ENCODE measurements at places on chromosomes 4 and X. TPM values are rescaled to one million over a fixed set of nuclear protein-coding genes. Genes with fewer than 3 reads are reported as not detected.

GRCh38 chrX:24475480-24475879 is 10.4 kb downstream of the PDK3 start:
- no peak for DNase-seq

DNA sequence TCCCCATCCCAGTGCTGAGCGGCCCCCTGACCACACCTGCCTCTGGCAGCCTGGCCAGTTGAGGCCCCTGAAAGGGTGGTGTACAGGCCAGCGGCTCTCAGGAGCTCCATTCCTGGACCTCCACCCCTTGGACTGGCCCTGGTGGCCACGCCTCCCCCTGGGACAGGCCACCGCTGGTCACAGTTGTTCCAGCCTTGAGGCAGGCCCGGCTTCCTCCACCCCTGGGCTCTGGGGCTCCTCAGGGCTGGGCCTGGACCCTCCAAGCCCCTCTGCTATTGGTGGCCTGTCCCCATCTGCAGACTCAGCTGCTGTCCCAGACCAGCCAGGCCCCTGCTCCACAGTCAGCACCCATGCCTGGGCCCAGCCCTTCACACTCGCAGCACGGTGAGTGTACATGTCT is 93.2 kb upstream of the NKX1-1 start:
- DNase-seq = no peak

DNA sequence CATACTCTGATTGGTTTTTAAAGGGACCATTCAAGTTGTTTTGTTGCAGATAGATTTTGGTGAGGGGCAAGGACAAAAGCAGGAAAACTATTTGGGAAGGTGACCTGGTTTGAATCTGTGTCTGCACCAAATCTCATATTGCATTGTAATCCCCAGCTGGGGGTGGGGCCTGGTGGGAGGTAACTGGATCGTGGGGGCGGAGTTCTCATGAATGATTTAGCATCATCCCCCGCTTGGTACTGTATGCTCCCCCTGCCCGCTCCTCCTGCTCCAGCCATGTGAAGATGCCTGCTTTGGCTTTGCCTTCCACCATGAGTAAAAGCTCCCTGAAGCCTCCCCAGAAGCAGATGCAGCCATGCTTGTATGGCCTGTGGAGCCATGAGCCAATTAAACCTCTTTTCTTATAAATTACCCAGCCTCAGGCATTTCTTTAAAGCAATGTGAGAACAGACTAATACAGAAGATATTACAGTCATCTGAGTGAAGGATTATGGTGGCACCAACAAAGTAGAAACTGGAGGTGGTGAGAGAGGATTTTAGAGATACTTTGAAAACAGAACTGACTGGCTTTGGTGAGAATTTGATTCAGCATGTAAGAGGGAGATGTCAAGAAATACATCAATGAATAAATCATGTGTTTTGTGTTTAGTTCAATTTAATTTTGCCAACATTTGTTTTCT is 14.4 kb downstream of the IL21 start:
- DNase-seq = no peak

GRCh38 chr4:121138039-121138825 is 25.9 kb downstream of the TNIP3 start:
- no peak for DNase-seq

GRCh38 chr4:4677556-4678522 is 136.0 kb upstream of the STX18 start:
- DNase-seq = no peak

DNA sequence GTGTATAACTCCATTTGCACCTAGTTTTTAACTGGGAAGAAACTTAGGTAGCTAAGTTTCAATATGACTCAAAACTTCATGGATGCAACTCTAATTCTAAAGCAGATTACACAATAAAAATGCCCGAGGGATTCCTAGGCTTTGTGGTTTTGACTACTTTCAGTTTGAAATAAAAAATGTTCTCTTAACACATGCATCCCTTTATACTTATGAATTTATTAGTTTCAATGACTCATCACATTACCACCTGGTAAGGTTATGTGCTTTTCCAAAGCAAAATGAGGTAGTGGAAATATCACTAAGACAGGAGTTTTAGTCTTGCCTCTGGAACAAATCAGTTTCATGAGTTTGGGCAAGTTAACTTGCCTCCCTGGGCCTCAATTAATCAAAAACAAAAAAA is 125.5 kb downstream of the OPHN1 start:
- DNase-seq = peak; percentile 93

GRCh38 chr4:9988363-9988749 is 32.9 kb downstream of the SLC2A9 start:
- DNase-seq = no peak

DNA sequence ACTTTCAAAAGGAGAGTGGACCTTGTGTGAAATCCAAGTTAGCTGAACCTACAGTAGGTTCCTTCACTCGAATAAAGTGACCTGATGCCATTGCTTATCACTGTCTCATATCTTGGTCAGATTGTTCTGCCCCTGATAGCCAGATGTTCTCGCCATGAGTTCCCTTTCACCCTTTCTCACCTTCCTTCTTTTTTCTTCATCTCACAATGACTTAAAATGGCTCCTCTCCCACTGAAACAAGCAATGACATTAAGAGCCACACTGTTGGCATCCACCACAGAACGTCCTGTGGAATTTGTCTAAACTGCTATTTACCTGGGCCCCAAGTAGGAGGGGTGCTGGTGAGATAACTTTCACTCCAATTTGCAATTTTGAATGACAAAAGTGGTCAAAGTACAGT is 227.6 kb upstream of the PPP1R2C start:
- no peak for DNase-seq

DNA sequence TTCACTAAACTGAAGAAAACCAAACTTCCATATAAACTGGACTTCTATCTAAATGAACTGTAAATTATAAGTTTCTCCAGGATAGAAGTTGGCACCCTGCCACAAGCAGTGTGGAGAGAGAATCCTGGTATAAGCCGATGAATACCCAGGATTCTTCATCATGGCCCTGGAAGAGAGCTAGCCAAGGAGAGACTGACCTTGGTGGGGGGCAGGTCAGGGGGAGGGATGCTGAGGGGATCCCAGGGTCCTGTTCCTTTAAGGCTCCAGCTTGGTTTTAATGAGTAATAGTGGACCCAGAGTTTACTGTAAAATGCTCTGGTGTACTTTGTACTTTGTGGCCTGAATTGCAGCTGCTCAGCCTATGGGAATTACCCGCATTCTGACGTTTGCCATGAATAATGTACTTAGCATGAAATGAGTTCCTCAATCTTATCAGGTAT is 16.9 kb downstream of the RASSF6 start:
- peak; percentile 25 for DNase-seq

DNA sequence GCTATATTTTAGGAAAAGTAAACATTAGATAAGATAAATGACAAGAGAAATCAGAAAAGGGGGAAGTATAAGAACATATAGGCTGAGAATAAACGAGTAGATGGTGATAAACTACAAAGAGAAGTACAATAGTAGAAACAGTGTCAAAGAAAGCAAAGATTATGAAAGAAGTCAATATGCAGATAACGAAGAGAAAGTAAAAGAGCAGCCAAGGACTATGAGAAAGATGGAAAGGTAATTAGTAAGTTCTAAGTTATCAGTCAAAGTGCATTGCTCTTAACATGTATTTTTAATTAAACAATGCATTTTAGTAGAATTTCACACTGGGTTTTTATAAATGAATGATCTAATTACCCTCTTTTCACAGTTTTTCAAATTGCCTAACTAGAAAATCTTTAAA is 1801.3 kb upstream of the PCDH10 start:
- no peak for DNase-seq

DNA sequence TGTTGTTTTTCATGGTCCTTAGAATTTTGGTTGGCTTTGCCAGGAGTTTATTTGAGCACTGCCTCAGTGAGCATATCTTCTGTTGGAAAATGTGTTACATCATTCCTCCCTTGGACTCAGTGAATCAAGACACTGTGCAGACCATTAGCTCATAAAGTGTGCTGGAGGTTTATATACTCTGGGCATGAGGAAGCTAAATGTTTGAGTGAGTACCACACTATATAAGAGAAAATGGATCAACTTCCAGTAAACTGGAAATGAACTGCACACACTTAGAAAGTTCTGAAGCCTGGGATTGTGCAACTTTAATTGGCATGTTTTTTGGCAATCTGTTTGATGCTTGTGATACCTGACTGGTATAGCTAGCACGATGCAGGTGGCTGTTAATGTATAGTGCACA is 75.9 kb downstream of the LIMCH1 start:
- DNase-seq = no peak

GRCh38 chrX:129632443-129632842 is 22.3 kb downstream of the APLN start:
- DNase-seq = no peak

DNA sequence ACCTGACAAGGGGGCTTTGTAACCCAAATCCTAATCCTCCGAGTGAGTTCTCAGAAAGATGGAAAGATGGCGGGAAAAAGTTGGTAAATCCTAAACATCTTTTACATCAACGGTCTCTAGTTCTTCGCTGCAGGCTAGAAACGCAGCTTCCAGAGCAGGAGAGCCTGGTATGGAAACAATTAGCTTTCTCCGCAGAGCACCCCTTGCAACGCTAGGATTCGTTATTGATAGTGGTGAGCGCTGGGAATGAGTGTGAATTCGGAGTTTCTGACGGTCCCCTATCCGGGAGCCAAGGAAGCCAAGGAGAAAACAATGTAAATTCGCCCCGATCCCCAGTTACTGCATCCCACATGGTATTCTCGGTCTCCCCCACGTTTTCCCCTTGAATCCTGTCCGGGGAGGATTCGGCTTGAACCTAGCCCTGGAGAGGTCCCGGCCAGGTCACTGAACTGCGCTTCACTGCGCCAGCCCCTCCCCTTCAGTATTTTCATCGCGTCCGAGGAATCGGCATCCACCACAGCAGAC is 4.7 kb upstream of the NEUROG2 start:
- DNase-seq = no peak

GRCh38 chr4:73914071-73914470 is 44.9 kb downstream of the CXCL1 start:
- DNase-seq = no peak

DNA sequence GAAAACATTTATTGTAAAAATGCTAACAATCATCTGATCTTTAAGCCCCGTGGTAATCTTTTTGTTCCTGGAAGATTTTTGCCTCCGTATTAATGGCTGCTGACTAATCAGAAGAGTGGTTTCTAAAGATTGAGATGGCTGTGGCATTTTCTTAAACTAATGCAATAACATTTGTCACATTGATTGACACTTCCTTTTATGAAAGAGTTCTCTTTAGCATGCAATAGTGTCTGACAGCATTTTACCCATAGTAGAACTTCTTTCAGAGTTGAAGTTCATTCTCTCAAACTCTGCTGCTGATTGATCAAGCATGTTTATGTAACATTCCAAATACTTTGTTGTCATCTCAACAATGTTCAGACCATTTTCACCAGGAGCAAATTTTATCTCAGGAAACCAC is 26.8 kb upstream of the UGT2B4 start:
- no peak for DNase-seq

DNA sequence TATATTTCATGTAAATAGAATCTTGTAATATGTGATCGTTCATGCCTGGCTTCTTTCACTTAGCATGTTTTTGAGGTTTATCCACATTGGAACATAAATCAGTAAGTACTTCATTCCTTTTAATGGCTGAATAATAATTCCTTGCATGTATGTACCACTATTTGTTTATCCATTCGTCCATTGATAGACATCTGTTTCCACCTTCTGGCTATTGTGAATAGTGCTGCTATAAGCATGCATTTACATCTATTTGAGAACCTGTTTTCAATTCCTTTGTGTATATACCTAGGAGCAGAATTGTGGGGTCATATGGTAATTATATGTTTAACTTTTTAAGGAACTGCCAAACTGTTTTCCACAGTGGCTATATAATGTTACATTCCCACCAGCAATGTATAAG is 356.7 kb upstream of the DIPK2B start:
- peak; percentile 25 for DNase-seq

GRCh38 chrX:74292808-74293123 is 11.2 kb upstream of the ZCCHC13 start:
- DNase-seq = no peak

DNA sequence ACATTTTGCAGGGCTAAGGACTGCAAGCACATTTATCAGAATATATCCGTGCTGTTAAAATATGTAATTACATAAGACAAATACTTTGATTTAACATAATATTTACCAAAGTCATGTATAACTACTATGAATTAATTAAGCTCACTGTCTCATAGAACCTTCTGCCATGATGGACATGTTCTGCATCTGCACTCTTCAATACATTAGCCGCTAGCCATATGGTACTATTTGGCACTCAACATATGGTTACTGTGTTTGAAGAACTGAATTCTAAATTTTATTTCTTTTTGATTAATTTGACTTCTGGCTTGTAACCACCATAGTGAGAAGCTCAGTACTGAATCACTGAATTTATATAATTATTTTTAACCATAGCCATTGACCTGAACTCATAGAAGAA is 427.0 kb upstream of the TRAM1L1 start:
- DNase-seq = no peak

GRCh38 chrX:99939883-99940232 is 470.2 kb downstream of the PCDH19 start:
- DNase-seq = no peak

GRCh38 chr4:87865288-87865687 is 32.5 kb downstream of the MEPE start:
- no peak for DNase-seq

DNA sequence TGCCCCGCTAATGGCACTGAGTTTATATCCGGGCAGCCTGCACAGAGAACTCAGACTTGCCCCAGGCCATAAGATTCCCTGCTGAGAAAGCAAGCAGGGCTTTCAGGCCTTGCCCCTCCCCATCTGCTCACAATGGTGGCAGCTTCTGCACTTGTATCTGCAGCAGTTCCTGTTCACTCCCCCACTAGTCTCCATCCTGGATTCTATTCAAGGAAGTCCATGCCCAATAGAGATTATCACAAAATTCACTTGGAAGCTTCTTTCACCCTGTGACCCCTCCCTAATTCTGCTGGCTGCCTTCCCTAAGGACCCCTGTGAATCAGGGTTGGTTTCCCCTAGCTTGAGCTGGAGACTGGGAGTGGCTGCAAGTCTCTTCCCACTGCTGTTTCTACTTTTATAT is 34.5 kb upstream of the UCP1 start:
- no peak for DNase-seq

- no peak for DNase-seq
Measured at GRCh38 chrX:9340598-9341290, 124.1 kb upstream of the TBL1X start.

DNA sequence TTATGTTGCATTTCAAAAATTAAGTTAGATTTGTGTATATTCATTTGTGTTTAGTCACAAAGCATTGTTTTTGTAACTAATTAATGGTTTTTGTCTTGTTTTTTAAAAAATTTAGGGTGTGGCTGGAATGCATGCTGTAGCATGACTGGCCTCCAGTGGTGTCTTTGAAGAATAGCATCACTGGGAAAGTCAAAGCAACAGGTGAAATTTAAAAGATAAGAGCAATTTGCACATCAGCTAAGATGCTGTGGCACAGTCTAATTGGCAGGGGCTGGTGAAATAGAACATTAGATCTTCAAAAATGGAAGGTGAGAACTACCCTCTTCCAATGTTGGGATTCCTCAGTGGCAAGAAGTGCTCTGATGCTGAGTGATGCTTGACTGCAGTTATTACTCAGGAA is 45.3 kb downstream of the ANK2 start:
- no peak for DNase-seq

The OPHN1 gene
- 5.3 TPM for total RNA-seq

The CCKAR gene
- total RNA-seq = not detected

The LEF1 gene
- total RNA-seq = 1.7 TPM

The GLUD2 gene
- 0.27 TPM for total RNA-seq

The CXorf65 gene
- not detected for total RNA-seq

The GSX2 gene
- total RNA-seq = 0.27 TPM

The BANK1 gene
- not detected for total RNA-seq

The RTL9 gene
- total RNA-seq = 0.11 TPM

The USP26 gene
- not detected for total RNA-seq
